ENCODE measurements at places on chromosomes 2 and 18. TPM values are rescaled to one million over a fixed set of nuclear protein-coding genes. Genes with fewer than 3 reads are reported as not detected.
A peak's percentile ranks its signal among the peaks of the same experiment; 100 is the strongest.

DNA sequence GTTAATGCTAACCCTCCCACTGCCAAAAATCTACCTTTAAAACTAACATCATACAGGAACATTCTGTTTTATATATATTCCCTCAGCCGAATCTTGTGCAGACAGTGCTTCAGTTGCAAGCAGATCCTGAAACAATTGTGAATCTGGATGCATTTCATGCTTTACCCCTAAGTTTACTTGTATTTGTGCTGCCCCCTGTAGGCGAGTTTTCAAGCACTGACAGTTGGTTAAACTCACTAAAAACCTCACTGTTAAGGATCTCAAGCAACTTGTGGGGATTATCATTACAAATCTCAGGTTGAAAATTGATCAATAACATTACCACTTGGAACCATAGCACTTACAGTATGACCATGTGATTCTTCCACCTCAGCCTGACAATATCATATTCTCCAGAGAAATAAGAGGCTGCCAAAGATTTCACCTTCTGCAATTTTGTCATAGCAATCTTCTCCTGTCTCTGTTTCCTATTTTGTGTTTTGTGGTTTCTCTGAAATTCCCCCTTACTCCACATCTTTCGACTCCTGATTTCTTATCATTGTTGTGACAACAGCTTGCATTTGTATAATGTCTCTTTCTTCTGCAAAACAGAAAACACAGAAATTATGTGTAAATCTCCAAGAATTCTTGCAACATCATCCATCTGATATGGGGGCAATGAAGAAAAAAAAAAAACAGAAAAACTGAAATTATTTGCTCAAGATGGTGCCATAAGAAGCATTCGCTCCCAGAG lies 354.6 kb upstream of the SETBP1 start:
- DNase-seq, result peak; percentile 75
- H3K4me3 ChIP-seq, result no peak overlapping the region
- H3K36me3 ChIP-seq, result peaks cover 5% of the 10 kb centered on the region
- no peaks in the 10 kb centered on the region for H3K27me3 ChIP-seq
- H3K27ac ChIP-seq, result no peak overlapping the region
- H3K4me1 ChIP-seq, result no peaks in the 10 kb centered on the region

DNA sequence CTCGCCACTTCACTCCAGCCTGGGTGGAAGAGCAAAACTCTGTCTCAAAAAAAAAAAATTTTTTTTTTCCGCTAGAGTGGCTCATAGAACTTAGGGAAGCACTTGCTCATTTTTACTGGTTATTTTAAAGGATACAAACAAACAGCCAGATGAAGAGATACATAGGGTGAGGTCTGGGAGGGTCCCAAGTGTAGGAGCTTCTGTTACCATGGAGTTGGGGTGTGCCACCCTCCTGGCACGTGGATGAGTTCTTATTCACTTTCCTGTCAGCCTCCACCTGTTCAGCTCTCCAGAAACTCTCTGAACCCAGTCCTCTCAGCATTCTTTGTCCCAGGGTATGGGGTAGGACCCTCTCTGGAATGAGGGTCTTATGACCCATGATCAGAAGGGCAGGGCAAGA lies 4.9 kb upstream of the MAT2A start:
- peaks cover 6% of the 10 kb centered on the region for H3K27me3 ChIP-seq
- H3K4me3 ChIP-seq, result no peak overlapping the region
- H3K27ac ChIP-seq, result no peak overlapping the region
- no peak for DNase-seq

GRCh38 chr2:178395941-178396570 lies 54.9 kb downstream of the PRKRA start:
- peaks cover 17% of the 10 kb centered on the region for H3K4me1 ChIP-seq
- H3K4me3 ChIP-seq, result no peak overlapping the region
- H3K36me3 ChIP-seq, result no peaks in the 10 kb centered on the region
- no peak for DNase-seq
- no peak overlapping the region for H3K27ac ChIP-seq

DNA sequence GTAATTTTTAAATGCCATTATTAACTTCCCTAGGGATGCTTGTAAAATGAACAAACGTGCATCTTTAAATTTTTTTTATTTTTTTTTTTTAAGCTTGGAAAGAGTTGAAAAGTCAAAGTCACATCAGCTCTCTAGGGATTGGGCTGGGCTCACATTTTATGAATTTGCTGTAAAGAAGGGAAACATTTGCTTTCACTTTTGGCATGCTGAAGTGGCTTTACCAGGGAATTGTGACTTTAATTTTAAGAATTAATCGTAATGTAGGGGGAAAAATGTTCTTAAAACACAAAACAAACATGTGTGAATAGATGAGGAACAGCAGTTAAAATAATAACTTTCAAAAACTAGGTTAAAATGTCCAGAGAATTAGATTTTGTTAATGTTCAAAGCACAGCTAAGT lies 123.0 kb downstream of the AGAP1 start:
- peak overlapping the region; percentile 25 for H3K4me3 ChIP-seq
- no peak for DNase-seq
- H3K27ac ChIP-seq, result no peak overlapping the region
- peaks cover 12% of the 10 kb centered on the region for H3K27me3 ChIP-seq
- H3K36me3 ChIP-seq, result no peaks in the 10 kb centered on the region

GRCh38 chr18:41753826-41754225 lies 201.2 kb upstream of the PIK3C3 start:
- no peaks in the 10 kb centered on the region for H3K4me1 ChIP-seq
- H3K27ac ChIP-seq, result no peak overlapping the region
- no peaks in the 10 kb centered on the region for H3K36me3 ChIP-seq
- no peaks in the 10 kb centered on the region for H3K27me3 ChIP-seq

- peaks cover 5% of the 10 kb centered on the region for H3K27me3 ChIP-seq
- H3K36me3 ChIP-seq, result no peaks in the 10 kb centered on the region
- H3K4me3 ChIP-seq, result no peak overlapping the region
Measured at GRCh38 chr2:234300391-234300925, 196.4 kb downstream of the ARL4C start.

DNA sequence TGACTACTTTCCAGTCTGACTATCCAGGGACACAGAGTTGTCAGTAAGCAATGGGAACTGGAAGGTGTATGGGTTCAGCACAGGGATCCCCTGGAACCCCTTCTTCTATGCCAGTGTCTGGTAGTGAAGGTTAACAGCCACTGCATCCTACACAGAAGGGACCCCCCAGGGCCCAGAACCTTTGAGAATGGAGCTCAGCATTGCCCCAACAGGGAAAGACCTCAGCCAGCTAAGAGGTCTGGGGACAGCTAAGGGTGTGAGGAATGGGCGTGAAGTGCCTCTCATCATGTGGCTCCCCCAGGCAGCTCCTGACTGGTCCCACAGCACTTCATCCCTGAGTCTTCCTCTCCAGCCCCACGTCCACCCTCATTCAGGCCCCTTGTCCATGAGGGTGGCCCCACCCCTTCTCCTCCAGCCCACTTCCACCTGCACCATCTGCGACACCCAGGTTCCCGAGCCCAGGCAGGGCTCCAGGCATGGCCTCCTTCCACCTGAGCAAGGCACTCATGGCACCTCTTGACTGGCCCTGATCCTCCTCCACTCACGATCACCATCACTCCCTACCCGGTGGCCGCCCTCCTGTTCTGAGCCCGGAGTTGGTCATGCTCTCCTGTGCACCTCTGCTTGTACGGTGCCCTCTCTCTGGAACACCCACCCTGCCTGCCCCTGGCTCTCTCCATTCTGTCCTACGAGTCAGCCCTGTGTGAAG lies 77.1 kb downstream of the SFXN5 start:
- no peaks in the 10 kb centered on the region for H3K4me1 ChIP-seq
- no peak for DNase-seq
- H3K27me3 ChIP-seq, result peaks cover 8% of the 10 kb centered on the region
- H3K4me3 ChIP-seq, result no peak overlapping the region

DNA sequence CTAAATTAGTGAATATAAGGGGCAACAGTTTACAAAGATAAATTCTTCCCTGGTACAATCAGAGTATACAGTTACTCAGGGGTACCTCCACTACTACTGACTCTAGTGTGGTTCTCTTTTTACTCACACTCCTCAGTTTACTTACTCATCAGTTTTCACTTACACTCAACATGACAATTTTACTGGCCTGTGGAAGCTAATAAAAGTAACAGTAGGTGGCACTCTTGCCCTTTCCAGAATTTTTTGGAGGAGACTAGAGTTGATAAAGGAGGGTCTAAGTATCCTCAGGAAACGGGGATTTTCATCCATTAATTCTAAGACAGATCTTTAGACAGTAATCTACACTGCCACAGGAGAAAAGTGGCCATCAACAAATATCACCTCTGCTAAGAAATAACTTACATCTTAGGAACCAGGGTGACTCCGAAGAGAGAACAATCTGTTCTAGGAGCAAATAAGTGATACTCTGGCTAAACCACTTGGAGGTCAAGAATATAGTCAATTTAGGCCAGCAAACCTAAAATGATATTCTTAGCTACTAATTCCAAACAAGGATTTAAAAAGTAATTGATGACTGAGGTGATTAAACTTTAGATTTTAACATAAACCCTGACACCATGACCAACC lies 61.3 kb downstream of the ATL2 start:
- no peaks in the 10 kb centered on the region for H3K36me3 ChIP-seq
- H3K27ac ChIP-seq, result no peak overlapping the region
- DNase-seq, result no peak
- no peaks in the 10 kb centered on the region for H3K4me1 ChIP-seq
- no peak overlapping the region for H3K4me3 ChIP-seq

GRCh38 chr2:202149936-202150335 lies 76.9 kb downstream of the KIAA2012 start:
- no peak for DNase-seq
- no peak overlapping the region for H3K4me3 ChIP-seq
- H3K27ac ChIP-seq, result no peak overlapping the region
- no peaks in the 10 kb centered on the region for H3K27me3 ChIP-seq
- peaks cover 14% of the 10 kb centered on the region for H3K4me1 ChIP-seq

GRCh38 chr18:10247021-10247741 lies 207.3 kb upstream of the APCDD1 start:
- DNase-seq, result peak; percentile 80
- peaks cover 8% of the 10 kb centered on the region for H3K27me3 ChIP-seq
- H3K4me3 ChIP-seq, result peak overlapping the region; percentile 59
- H3K36me3 ChIP-seq, result no peaks in the 10 kb centered on the region
- peak overlapping the region; percentile 90 for H3K27ac ChIP-seq

WNT10A gene
- 0.17 TPM for total RNA-seq

CCDC102B gene
- total RNA-seq, result 8.1 TPM

CSRNP3 gene
- 23.0 TPM for total RNA-seq

COLEC11 gene
- total RNA-seq, result not detected

All from glutamatergic neuron (in vitro differentiated cells).